ENCODE measurements at places on chromosomes 13 and 19.
A peak's percentile ranks its signal among the peaks of the same experiment; 100 is the strongest.

GRCh38 chr19:51143486-51143885 is 1.4 kb downstream of the SIGLEC7 start:
- DNase-seq: no peak

- DNase-seq: no peak
Measured at GRCh38 chr19:54325194-54325621, 12.2 kb upstream of the LILRA5 start.

- DNase-seq: no peak
Measured at GRCh38 chr13:92494915-92495314, 731.7 kb upstream of the GPC6 start.

- no peak for DNase-seq
Measured at GRCh38 chr13:65417953-65418352, 1812.2 kb downstream of the PCDH9 start.

DNA sequence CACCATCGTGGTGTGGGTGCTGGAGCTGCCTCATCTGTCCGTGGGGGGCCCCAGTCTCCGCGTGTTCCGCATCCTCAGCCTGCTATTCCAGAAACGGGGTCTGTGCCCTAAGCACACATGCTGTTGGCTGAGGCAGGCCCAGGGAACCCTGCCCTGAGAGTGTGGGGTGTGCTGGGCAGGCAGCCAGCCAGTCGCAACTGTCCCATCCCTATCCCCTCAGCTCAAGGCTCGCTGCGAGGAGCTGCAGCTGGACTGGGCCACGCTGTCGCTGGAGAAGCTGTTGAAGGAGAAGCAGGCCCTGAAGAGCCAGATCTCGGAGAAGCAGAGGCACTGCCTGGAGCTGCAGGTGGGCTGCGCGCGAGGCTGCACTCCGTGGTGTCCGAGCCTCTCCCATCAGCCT is 21.9 kb downstream of the PLEKHJ1 start:
- DNase-seq: no peak

- DNase-seq: no peak
Measured at GRCh38 chr13:87779426-87779825, 108.3 kb downstream of the SLITRK5 start.

DNA sequence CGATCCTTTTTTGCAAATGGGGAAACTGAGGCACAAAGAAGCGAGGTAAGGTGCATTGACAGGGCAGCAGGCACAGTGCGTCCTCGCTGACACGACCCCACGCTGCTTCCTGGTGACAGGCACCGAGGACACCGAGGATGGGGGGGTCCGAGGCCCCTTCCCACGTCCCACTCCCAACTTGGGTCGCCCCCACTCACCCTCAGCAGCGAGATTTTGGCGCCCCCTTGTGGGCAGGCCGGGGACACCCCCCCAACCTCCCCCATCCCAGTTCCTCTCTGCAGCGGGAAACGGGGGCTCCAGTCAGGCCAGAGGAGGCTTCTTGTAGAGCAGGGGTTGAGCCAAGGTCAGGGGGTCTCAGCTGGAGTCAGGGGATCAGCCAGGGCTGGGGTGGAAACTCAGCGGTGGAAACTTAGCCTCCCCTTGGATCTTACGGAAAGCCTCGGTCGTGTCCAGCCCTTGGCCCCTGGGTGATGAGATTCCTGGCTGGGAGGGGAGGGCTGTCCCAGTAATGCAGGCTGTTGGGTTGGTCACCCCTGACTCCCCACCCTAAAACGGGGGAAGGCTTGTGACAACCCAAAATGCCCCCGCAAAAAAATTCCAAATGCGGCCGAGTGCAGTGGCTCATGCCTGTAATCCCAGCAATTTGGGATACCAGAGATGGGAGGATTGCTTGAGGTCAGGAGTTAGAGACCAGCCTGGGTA is 8.2 kb downstream of the SMIM24 start:
- peak; percentile 45 for DNase-seq

DNA sequence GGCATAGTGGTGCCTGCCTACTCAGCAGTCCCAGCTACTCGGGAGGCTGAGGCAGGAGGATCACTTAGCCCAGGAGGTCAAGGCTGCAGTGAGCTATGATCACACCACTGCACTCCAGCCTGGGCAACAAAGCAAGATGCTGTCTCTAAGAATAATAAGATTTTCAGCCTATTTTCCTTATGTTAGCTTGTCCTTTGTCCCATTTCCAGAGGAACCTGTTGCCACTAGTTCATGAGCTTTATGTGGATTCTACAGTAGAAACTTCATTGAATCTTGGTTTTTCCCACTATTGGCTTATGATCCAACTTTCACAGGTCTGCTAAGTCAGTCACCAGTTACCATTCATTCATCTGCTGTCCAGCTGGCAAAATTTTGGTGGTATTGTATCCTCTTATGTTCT is 18.2 kb downstream of the FFAR2 start:
- no peak for DNase-seq

DNA sequence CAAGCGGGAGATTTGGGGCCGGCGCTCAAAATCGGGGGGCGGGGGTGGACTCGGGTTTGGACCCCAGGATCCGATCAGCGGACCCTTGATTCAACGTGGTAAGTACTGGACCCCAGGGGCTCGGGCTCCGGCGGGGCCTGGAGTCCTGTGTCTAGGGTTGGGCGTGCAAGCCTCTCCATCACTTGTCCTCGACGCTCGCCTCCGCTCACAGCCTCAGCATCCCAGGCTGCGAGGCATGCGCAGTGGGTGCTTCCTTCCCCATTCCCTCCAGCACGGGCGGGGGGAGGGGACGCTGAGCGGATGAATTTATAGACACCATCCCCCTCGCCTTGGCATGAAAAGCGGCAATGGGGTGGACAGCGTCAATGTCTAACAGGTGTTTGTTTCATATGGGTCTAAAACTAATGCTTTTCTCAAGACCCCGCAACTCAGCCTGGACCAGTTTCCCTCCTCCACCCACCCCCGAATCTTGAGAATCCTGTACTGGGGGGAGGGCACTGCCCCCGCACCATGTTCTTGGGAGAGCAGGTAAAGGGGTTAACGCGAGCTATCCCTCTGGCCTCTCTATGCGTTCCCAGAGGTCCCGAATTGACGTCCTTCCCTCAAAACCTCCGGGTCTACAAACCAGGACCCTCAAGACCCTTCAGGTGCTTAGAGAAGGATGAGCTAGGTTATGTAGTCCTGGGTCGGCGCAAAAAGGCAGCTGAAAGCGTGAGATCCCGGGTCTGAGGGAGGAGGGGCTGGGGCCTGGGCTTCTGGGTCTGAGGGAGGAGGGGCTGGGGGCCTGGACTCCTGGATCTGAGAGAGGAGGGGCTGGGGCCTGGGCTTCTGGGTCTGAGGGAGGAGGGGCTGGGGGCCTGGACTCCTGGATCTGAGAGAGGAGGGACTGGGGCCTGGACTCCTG is 579 bp downstream of the CPT1C start:
- peak; percentile 61 for DNase-seq

- no peak for DNase-seq
Measured at GRCh38 chr13:31904941-31905824, 126.4 kb upstream of the FRY start.
